ENCODE measurements at places on chromosomes 4 and X.

DNA sequence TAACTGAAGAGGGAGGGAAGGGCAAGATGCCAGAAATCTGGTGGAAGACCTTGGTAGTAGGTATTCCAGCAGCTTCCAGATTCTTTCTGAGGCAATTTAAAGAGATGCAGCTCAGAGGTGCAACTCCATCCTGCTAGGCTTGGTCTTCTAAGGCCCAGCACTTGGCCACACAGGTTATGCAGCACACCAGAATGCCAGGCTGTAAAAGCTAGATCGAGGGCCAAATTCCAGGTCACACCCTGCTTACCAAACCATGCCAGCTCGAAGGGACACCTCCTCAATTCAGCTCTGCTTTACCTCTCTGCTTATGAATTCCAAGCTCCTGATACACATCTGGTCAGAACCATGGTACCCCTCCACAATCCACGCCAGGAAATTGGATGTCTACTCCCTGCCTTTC lies 19.8 kb upstream of the ATXN3L start:
- DNase-seq = no peak

- no peak for DNase-seq
Observed at GRCh38 chr4:139660568-139661043, 5.0 kb upstream of the MGST2 start.

DNA sequence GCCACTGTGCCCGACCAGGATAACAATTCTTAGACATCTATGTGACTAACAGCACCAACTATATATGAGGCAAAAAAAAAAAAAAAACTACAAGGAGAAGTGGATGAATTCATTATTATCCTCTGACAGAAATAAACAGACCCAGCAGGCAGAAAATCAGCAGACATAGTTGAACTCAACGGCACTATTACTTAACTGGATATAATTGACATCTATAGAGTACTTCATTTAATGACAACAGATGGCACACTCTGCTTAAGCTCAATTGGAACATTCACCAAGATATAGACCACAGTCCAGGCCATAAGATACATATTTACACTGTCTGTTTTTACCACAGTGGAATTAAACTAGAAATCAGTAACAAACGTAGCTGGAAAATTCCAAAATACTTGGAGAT lies 13.3 kb downstream of the CLDN22 start:
- no peak for DNase-seq

DNA sequence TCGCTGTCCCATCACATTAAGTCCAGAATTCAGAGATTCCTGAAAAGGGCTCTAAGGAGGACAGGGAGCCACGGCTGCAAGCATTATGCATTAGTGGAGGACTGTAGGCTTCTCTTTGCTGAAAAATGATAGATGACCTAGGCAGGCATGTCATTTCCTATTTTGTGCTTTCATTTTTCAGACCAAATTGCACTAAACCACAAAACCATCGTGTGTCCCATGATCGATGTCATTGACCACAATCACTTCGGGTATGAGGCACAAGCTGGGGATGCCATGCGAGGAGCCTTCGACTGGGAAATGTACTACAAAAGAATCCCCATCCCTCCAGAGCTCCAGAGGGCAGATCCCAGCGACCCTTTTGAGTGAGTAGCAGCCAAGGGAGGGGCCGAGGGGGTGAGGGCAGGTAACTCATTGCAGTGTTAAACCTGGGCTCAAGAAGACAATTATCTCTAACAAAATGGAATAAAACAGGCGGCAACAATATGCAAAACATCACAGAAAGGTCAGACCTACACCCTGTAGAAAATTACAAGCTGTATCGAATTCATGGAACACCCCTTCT lies 355.2 kb upstream of the GALNT7 start:
- DNase-seq = no peak

GRCh38 chr4:186029571-186030398 lies 39.2 kb upstream of the TLR3 start:
- DNase-seq = no peak

DNA sequence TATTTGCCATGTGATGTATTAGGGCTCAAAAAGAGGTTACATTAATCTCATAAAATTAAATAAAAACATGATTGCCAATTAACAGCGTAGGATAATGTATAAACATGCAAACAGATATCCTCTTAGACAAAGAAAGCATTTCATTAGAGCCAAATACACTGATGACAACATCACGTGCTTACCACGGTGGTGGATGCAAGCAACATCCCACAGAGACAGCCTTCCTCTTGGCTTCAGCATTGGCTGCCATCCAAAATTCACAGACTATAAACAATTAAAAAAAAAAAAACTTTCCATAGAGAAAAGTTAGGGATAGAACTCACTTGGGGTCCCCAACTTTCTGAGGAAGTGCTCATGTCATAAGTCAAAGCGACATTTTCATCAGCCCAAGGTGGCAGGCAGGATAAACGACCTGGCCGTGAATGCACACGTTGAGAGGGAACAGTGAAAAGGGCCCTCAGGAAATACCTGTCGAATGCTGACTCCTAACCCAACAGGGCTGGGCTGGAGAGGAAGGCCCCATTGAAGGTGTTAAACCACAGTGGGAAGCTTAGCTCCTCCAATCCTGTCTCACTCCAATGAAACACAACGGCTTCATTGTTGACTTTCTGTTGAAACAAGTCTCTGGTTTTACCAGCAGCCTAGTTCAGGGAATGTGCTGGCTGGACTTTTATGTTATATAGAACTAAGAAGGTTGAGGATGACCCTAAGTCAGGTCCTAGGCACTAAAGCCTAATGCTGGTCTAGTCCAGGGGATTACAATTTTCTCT lies 48.4 kb downstream of the IDS start:
- DNase-seq = no peak

GRCh38 chrX:25726539-25726938 lies 411.6 kb upstream of the MAGEB18 start:
- DNase-seq = no peak

GRCh38 chr4:183392377-183392776 lies 52.1 kb upstream of the CDKN2AIP start:
- DNase-seq = no peak

GRCh38 chr4:10733481-10734062 lies 49.0 kb upstream of the CLNK start:
- no peak for DNase-seq

GRCh38 chr4:72136429-72136828 lies 104.6 kb downstream of the NPFFR2 start:
- DNase-seq = no peak

GRCh38 chrX:134804779-134805178 lies 146.5 kb upstream of the PLAC1 start:
- DNase-seq = no peak

DNA sequence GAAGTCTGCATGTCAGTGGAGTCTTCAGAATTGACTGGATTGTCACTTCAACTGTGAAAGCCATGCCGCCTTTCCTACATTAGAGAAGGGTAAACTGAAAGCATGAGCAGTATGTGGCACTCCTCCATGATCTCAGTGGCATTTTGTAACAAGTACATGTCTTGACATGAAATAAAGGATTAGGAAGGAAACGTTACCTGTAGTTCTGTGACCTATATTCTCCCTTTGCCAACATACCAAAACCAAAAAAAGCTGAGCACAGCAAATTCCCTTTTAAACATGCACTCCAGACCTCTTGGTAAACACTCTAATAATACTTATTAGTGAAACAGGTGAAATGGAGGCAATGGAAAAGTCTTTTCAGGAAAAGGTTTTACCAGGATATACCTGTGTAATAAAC lies 344.2 kb downstream of the GRIA2 start:
- no peak for DNase-seq

- no peak for DNase-seq
Observed at GRCh38 chrX:40809210-40809609, 73.9 kb upstream of the MED14 start.

GRCh38 chrX:43702079-43702524 lies 46.0 kb downstream of the MAOA start:
- no peak for DNase-seq

DNA sequence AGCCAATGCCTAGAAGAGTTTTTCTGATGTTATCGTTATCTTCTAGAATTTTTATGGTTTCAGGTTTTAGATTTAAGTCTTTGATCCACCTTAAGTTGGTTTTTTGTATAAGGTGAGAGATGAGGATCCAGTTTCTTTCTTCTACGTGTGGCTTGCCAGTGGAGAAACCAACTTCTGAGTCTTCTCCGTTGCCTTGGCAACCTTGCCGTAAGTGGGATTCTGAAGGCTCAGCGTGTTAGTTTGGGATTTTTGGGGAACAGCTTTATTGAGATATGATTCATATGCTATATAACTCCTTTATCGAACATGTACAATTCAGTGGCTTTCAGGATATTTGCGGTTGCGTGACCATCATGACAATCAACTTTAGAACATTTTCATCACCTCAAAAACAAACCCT lies 17.7 kb downstream of the SMS start:
- no peak for DNase-seq

GRCh38 chr4:122224348-122224747 lies 72.2 kb downstream of the BLTP1 start:
- no peak for DNase-seq

DNA sequence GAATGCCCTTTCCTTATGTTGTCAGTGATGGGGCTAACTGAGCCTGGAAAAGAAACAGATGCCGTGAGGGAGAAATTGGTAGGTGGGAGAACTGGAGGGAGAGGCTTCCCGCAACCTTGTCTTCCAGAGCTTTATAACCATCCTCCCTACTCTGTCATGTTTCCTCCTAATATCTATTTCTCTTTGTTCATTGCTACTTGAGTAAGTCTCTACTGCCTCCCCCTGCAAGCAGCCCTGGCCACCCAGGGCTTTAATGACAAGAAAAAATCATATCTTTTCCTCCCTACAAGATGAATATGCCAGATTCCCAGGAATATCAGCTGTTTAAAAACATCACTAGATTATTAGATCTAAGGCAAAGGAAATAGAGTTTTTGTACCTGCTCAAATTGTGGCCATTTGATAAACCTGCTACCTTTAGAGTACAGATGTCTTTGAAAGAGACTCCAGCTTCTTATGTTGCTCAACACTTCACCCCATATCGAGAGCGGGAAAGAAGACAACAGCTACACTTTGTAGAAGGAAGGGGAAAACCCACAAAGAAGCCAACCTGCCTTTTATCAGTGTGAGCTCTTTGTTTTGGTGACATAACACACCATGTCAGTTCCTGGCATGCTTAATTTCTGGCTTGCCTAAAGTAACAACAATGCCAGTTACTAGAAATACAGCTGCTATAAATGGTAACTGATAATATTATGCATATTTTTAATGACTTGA lies 186.6 kb upstream of the LEF1 start:
- no peak for DNase-seq
